ENCODE measurements at places on chromosomes 1 and 21. TPM values are rescaled to one million over a fixed set of nuclear protein-coding genes. Genes with fewer than 3 reads are reported as not detected.
A peak's percentile ranks its signal among the peaks of the same experiment; 100 is the strongest.

- peaks cover 2% of the 10 kb centered on the region for H3K4me1 ChIP-seq
- H3K36me3 ChIP-seq: no peaks in the 10 kb centered on the region
- no peak overlapping the region for H3K4me3 ChIP-seq
- peaks cover 4% of the 10 kb centered on the region for H3K27me3 ChIP-seq
- no peak for DNase-seq
Measured at GRCh38 chr1:19858893-19859292, 23.3 kb upstream of the OTUD3 start.

DNA sequence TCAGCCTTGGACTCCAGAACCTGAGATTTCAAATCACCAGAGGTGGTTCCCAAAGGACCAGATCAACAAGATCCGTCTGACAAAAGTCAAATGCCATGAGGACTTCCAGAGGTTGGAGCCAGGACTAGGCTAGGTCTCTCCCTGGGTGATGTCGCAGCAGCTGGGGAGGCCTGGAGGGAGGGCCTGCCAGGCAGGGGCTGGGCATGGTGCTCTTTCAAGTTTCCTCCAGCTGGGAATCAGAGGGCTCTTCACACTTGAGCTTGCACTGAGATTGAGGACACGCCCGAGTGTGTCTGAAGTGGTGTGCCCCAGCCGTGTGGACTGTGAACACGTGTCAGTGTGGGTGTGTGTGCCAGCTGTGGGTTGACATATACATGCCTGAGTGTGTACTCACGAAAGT is 21.3 kb upstream of the RSPO1 start:
- DNase-seq: no peak
- H3K27me3 ChIP-seq: peaks cover 2% of the 10 kb centered on the region
- no peaks in the 10 kb centered on the region for H3K36me3 ChIP-seq
- no peaks in the 10 kb centered on the region for H3K4me1 ChIP-seq

- no peak for DNase-seq
- H3K4me1 ChIP-seq: peaks cover 11% of the 10 kb centered on the region
- no peaks in the 10 kb centered on the region for H3K27me3 ChIP-seq
- H3K27ac ChIP-seq: no peak overlapping the region
- H3K4me3 ChIP-seq: no peak overlapping the region
- H3K36me3 ChIP-seq: peaks cover 13% of the 10 kb centered on the region
Measured at GRCh38 chr21:42745511-42746239, 92.3 kb downstream of the PDE9A start.

DNA sequence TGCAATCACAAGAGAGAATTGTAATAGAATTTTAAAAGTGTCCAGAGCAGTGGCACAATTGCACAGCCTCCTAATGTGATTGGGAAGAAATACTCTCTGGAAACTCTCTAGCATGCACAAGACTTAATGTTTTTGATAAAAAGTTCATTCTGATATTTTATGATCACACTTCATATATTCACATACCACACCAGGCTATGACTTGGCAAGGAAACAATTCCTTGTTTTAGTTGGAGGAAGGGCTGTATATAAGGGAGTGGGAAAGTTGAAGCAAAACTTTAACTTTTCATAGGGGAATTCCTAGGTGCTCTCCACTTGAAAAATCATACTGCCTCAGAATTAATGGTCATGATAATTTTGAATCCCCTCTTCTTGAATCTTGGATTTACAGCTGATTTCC is 61.5 kb upstream of the ASB17 start:
- H3K27ac ChIP-seq: no peak overlapping the region
- no peak overlapping the region for H3K4me3 ChIP-seq
- H3K4me1 ChIP-seq: no peaks in the 10 kb centered on the region
- H3K27me3 ChIP-seq: no peaks in the 10 kb centered on the region
- DNase-seq: no peak

GRCh38 chr1:89261926-89262515 is 10.6 kb downstream of the GBP5 start:
- no peaks in the 10 kb centered on the region for H3K36me3 ChIP-seq
- peaks cover 19% of the 10 kb centered on the region for H3K4me1 ChIP-seq
- H3K27me3 ChIP-seq: no peaks in the 10 kb centered on the region
- peak overlapping the region; percentile 91 for H3K27ac ChIP-seq
- peak; percentile 5 for DNase-seq

- no peaks in the 10 kb centered on the region for H3K36me3 ChIP-seq
- no peak for DNase-seq
- H3K4me1 ChIP-seq: peaks cover 8% of the 10 kb centered on the region
- H3K4me3 ChIP-seq: peak overlapping the region; percentile 13
Measured at GRCh38 chr1:43235040-43235439, 34.7 kb upstream of the TMEM125 start.

DNA sequence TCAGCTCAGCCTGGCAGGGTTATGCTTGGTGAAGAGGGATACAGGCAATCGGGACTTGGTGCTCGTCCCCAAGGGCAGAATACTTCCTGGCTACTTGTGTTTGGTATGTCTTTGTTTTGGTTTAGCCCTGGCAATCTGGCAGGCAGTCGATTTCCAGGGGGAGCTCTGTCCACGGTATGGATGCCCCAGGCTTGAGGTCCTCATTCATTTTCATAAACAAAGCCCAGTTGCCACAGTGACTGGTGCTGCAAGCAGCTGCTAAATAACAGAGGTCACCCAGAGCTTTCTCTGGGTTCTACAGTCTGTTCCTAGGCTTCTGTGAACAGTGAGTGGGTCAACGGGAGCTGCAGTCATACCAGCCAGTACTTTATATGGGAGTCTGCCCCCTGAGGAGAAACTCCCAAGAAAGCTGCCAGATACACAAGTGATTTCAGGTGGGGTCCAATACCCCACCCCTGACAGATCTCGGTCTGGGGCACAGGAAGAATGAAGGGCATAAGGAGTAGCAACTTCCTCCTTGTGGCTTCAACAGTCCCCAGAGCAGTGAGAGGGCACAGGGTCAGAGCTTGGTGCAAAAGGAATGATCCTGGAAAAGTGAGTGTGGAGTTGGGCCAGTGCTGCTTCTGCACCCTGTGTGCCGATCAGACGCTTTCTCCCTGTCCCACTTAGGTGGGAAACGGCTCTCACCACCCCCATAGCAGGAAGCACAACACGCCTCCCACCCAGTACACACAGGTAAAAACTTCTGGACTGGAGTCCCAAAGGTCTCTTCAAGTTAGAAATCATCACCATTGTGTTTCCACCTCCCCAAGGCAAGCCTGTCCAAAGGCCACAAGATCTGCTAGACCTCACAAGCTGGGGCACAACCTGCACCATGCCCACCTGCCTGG is 55.5 kb downstream of the TGFBR3 start:
- DNase-seq: no peak
- H3K4me1 ChIP-seq: peaks cover 11% of the 10 kb centered on the region
- no peak overlapping the region for H3K4me3 ChIP-seq
- peaks cover 5% of the 10 kb centered on the region for H3K27me3 ChIP-seq
- H3K27ac ChIP-seq: no peak overlapping the region

- H3K36me3 ChIP-seq: no peaks in the 10 kb centered on the region
- H3K27ac ChIP-seq: peak overlapping the region; percentile 20
- peaks cover 26% of the 10 kb centered on the region for H3K4me1 ChIP-seq
- H3K4me3 ChIP-seq: no peak overlapping the region
- H3K27me3 ChIP-seq: peaks cover 7% of the 10 kb centered on the region
Measured at GRCh38 chr1:205285381-205286101, 36.0 kb downstream of the NUAK2 start.

DNA sequence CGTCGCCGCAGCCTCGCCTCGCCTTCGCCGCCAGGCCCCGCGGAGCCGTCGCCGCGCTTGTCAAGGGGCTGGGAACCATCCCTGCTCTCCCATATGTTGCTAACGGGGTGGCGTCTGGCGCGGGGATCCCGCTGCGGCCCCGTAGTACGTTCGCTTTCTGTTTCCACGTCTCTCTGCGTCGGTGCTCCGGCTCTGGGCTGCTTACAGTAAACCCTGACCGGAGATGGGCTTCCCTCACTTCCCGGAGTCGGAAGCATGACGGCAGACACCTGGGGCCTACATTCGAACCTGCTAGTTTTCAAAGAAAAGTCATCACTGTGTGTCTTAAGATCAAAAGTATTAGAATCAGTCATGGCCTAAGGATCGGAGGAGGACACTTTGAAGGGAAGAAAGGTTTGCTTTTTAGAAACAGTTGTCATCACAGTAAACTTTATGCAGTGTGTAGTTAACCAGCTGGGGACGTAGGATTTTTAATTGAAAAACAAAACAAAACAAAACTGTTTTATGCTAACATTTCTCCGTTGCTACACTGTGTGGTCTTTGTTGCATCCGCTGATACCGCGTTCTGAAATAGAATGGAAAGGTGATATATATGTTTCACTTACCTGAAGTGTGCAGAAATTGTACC is 69.0 kb downstream of the SLC35A3 start:
- H3K4me3 ChIP-seq: peak overlapping the region; percentile 100
- peaks cover 31% of the 10 kb centered on the region for H3K4me1 ChIP-seq
- peak overlapping the region; percentile 100 for H3K27ac ChIP-seq

GRCh38 chr1:119675349-119676345 is 27.6 kb upstream of the ZNF697 start:
- DNase-seq: peak; percentile 78
- H3K4me1 ChIP-seq: peaks cover 32% of the 10 kb centered on the region
- no peaks in the 10 kb centered on the region for H3K36me3 ChIP-seq
- H3K27ac ChIP-seq: peak overlapping the region; percentile 85
- peak overlapping the region; percentile 77 for H3K4me3 ChIP-seq

DNA sequence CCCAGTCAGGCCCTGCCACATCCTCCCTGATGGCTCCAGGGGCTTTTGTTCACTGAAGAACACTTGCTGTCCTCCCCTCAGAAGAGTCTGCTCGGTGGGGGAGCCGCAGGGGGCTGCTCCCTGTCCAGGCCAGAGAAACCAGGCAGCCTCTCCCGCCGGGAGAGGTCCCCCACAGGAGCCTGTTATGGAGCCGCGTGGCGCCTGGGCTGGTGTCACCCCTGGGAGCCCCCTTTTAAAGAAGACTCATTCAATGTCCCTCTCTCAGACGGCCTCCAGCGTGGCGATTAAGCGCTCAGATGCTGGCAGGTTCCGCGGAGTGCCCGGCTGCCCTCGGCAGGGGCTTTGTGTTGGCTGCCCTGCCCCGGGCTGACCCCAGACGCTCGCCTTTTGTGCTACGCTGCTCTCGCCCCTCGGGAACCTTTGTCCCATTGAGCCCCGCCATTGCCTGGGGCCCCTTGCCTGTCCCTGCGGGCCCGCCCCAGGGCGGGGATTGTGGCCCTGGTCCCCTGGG is 43.1 kb downstream of the SKI start:
- no peak overlapping the region for H3K4me3 ChIP-seq
- H3K36me3 ChIP-seq: peaks cover 4% of the 10 kb centered on the region
- H3K4me1 ChIP-seq: peaks cover 26% of the 10 kb centered on the region
- H3K27me3 ChIP-seq: peaks cover 6% of the 10 kb centered on the region

DNA sequence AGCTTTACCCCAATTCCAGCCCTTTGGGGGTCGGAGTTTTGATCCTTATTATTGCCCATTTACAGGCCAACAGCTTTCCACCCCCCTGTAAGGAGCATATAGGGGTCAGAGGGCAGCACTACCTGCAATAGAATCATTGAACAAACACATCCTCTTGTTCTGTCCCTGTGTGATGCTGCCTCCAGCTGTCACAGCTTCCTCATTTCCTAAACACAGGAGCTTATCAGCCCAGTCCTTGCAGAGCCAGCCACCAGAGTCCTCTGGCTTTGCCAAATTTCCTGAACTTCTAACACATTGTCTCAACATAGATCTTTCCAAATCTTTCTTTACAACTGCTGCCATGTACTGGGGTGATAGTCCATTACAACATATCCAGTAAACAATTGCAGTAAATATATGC is 32.8 kb upstream of the PTBP2 start:
- peak; percentile 16 for DNase-seq
- peaks cover 13% of the 10 kb centered on the region for H3K4me1 ChIP-seq
- H3K27ac ChIP-seq: peak overlapping the region; percentile 77
- no peak overlapping the region for H3K4me3 ChIP-seq

DNA sequence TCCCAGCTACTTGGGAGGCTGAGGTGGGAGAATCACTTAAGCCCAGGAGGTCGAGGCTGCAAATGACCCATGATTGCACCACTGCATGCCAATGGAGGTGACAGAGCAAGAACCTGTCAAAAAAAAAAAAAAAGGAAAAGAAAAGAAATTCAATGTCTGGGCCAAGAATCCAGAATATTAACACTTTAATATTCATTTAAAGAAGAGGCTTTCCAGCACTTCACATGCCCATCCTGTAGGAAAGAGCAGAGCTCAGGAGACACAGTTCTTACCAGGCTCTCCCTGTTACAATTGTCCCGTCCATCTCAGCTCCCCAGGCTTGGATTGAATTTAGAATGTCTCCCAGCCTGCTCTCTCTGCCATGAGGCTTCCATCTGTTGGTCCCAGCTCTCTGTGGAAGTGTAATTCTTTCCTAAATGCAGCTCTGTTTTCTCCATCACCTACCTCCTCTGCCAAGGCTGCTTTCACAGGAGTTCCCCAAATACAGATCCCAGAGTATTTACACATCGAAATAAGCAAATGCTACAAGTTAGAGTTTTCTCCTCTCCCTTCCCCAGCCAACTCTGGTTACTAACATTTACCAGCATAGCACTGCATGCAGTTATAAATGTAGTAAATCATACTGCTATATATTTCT is 116.6 kb upstream of the CDC42BPA start:
- peaks cover 10% of the 10 kb centered on the region for H3K27me3 ChIP-seq
- no peak for DNase-seq
- no peaks in the 10 kb centered on the region for H3K36me3 ChIP-seq

DNA sequence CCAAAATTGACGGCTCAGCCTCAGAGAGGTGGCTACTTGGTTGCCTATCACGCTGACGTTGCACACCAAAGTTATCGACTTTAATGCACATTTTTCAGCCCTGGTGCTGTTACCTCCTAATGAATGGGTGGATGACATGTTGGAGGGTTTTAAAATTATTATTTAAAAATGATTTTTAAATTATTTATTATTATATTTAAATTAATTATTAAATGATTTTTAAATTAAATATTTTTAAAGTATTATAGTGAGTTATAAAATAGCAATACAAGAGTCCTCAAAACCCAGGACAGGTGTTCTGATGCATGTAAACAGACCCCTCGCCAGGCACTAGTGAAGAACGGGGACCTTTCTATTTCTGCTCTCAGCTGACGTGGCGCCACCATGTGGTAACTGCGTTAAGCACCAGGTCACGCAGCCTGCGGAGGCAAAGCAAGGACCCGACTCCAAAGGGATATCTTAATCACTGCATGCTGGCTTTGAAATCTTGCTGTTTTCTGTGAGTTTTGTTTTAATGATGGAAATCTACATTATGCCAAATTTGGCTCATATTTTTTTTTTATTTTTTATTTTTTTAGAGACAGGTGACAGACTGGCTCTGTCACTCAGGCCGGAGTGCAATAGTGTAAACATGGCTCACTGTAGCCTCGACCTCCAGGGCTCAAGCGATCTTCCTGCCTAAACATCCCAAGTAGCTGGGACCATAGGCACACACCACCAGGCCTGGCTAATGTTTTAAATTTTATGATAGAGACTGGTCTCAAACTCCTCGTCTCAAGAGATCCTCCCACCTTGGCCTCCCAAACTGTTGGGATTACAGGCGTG is 22.6 kb downstream of the CASP9 start:
- H3K27me3 ChIP-seq: no peaks in the 10 kb centered on the region
- no peak overlapping the region for H3K4me3 ChIP-seq
- peak; percentile 80 for DNase-seq

GRCh38 chr1:85984636-85985035 is 171.9 kb downstream of the COL24A1 start:
- no peaks in the 10 kb centered on the region for H3K36me3 ChIP-seq
- no peaks in the 10 kb centered on the region for H3K27me3 ChIP-seq
- H3K4me1 ChIP-seq: peaks cover 6% of the 10 kb centered on the region
- no peak overlapping the region for H3K27ac ChIP-seq

Gene AMY1B
- not detected for total RNA-seq

Gene GBP7
- total RNA-seq: 0.69 TPM

Gene BLACAT1
- total RNA-seq: 2.2 TPM

Gene SLC9A1
- 96.2 TPM for total RNA-seq

Gene IL10
- not detected for total RNA-seq

Gene CYP4A22
- not detected for total RNA-seq

Gene ITSN1
- 68.2 TPM for total RNA-seq

Gene AADACL3
- not detected for total RNA-seq

Gene SMIM1
- total RNA-seq: 2.1 TPM

Gene MYOG
- total RNA-seq: 15.7 TPM

Gene CYP4B1
- total RNA-seq: not detected

Gene PLEKHG5
- 109 TPM for total RNA-seq

Gene IGSF5
- total RNA-seq: 2.5 TPM
